ENCODE measurements at places on chromosomes 5 and 9. TPM values are rescaled to one million over a fixed set of nuclear protein-coding genes. Genes with fewer than 3 reads are reported as not detected.

Gene ARID3C
- not detected for total RNA-seq

Gene FOXD4L3
- not detected for total RNA-seq

GRCh38 chr9:36993933-36994764 lies 39.9 kb downstream of the PAX5 start:
- peaks cover 27% of the 10 kb centered on the region for H3K27me3 ChIP-seq
- no peaks in the 10 kb centered on the region for H3K4me1 ChIP-seq
- no peaks in the 10 kb centered on the region for H3K36me3 ChIP-seq
- H3K4me3 ChIP-seq: no peak overlapping the region
- no peak overlapping the region for H3K27ac ChIP-seq

GRCh38 chr9:116267021-116267420 lies 113.4 kb downstream of the PAPPA start:
- DNase-seq: no peak
- no peaks in the 10 kb centered on the region for H3K27me3 ChIP-seq
- no peaks in the 10 kb centered on the region for H3K36me3 ChIP-seq
- no peaks in the 10 kb centered on the region for H3K4me1 ChIP-seq

- no peak overlapping the region for H3K4me3 ChIP-seq
- no peak for DNase-seq
- no peak overlapping the region for H3K27ac ChIP-seq
- no peaks in the 10 kb centered on the region for H3K36me3 ChIP-seq
These were observed 401.5 kb downstream of the EFNA5 start for GRCh38 chr5:107269256-107269655.

GRCh38 chr5:89047571-89047970 lies 164.6 kb upstream of the MEF2C start:
- no peaks in the 10 kb centered on the region for H3K36me3 ChIP-seq
- H3K27ac ChIP-seq: no peak overlapping the region
- H3K27me3 ChIP-seq: no peaks in the 10 kb centered on the region
- no peak overlapping the region for H3K4me3 ChIP-seq
- no peak for DNase-seq
